Hair follicle dermal papilla cell (primary cell): ENCODE measurements at places on chromosomes 7 and 10. TPM values are rescaled to one million over a fixed set of nuclear protein-coding genes. Genes with fewer than 3 reads are reported as not detected.

Gene ZMIZ1
- total RNA-seq: 25.0 and 35.0 TPM in 2 replicates

Gene STAG3
- 0.12 and 0.32 TPM in 2 replicates for total RNA-seq

Gene GRK5
- 12.5 and 17.0 TPM in 2 replicates for total RNA-seq

Gene TDRD1
- total RNA-seq: 3.3 and 4.7 TPM in 2 replicates
